Activated CD8-positive, alpha-beta memory T cell treated with anti-CD3 and anti-CD28 coated beads for 1 hour (primary cell): ENCODE measurements at places on chromosomes 3 and 15.

DNA sequence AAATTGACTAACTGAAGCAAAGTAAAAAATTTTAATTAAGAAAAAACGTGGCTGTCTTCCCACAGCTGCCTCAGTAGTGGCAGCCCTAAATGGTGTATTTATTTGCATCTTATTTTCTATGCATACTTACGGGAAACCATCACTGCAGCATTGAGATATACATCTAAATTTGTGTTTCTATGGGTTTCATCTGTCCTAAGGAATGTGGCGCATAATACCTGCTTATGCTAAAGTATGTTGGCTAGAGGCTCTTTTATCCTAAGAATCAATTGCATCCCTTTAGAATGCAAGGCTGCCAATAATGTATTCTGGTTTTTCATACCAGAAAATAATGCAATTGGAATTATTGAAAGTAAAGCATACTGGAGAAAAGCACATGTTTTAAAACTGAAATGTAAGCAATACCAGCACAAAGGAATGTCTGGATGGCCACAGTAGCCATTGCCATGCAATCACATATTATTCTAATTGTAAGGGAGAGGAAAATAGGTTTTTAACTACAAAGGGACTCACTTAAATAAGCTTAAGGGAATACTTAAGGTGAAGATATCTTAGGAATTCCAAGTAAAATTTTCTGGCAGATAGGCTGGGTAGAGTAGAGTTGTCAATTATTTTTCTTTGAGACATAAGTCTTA, 834.5 kb upstream of the NECTIN3 start:
- DNase-seq: no peak

DNA sequence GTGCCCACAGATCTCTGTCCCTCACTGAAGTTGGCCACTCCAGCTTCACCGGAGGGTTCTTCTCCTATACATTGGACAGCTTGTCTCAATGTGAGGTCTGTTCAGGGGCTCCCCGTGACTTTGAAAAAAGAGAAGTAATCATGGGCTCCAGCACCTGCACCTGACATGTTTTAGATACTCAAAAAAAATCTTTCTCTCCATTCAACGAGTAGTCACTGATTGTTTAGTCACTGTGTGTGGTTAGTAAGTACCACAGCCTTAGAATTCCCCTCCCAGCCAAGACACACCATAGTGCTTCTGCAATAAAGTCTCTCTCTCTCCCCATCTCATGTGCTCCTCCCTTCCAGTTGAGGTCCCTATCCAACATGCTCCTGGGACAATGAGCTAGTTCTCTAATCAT, 18.6 kb downstream of the CCR9 start:
- DNase-seq: no peak

- no peak for DNase-seq
Observed at GRCh38 chr15:96586901-96587300, 256.4 kb downstream of the NR2F2 start.

DNA sequence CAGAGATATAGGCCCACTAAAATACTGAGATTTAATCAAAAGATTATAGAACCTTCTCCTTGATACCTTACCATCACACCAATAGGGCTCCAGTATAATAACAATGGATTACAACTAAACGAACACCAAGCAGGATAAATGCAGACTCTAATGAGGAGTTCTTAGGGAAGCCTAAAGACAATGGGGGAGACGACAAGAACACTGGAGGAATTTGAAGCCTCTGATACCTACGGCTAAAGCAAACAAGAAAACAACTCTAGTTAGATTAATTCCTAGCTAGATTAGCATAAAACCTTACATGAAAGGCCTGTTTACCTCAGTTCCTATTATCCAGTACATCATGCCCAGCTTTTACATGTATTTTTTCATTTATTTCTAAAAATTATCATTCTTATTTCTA, 35.1 kb downstream of the NGLY1 start:
- no peak for DNase-seq

DNA sequence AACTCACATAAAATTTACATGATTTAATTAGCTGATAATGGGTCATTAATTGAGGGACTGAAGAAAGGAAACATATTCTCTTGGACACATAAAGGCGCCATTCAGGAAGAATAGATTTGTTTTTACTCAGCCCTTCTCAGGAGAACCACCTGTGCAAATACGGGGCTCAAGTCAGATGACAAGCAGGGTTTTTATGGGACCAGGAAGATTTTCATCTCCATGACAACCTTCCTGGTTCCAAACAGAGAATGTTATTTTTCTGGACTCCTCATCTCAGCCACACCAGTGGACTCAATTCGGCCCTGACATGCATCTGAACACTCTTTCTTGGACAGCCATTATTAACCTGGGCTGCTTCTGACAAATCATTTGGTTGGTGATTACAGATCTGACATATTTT, 120.5 kb downstream of the PDZRN3 start:
- DNase-seq: no peak

- DNase-seq: no peak
Observed at GRCh38 chr3:117059067-117059955, 349.7 kb downstream of the TUSC7 start.
